Chondrocyte (in vitro differentiated cells): ENCODE measurements at places on chromosomes 5 and 9.

GRCh38 chr5:589173-589572, 23.0 kb upstream of the CEP72 start:
- no peak for DNase-seq

- DNase-seq: no peak
Measured at GRCh38 chr9:90579181-90579580, 63.4 kb downstream of the DIRAS2 start.

GRCh38 chr9:113911850-113912557, 35.9 kb downstream of the ZNF618 start:
- no peak for DNase-seq

- DNase-seq: no peak
Measured at GRCh38 chr9:136626066-136626725, 36.5 kb upstream of the EGFL7 start.

- no peak for DNase-seq
Measured at GRCh38 chr9:114030364-114030763, 47.7 kb downstream of the AMBP start.

- no peak for DNase-seq
Measured at GRCh38 chr5:178201221-178201926, 3.0 kb upstream of the HNRNPAB start.

DNA sequence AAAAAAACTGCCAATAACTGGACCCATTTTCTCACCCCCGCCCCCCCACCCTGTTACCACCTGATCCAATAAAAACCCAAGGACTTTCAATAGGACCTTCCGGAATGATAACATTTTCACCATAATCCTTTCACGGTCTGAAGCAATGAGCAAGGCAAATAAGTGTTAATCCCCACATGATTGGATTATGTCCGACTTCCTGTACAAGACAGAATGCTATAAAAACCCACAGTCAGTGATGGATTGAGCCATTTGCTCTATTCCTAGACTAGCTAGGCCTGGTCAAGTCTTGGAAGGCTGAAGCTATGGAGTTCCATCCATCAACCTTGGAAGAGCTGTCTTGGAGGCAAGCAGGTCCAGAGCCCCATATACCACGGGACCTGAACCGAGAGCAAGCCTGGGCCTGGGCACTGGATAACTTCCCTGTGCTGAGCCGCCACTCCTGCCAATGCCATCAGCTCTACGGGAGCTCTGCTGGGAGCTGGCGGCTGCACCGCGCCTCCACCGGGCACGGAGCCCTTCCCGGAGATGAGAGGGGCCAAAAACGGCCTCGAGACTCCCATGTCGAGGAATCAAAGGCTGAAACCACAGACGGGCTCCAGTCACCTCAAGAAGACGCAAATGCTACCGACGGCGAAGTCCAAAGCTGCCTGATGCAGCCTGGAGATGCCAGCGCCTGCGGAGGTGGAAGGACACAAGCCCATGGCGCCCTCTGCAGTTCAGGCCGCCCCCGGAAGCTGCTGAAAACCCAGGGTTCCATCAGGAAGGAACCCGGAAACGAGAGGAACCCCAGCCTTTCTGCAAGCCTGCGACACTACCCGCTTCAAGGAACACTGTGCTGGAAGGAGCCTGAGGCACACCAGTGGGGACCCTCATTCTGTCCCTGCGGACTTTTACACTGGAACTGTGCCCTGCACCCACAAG, 69.2 kb downstream of the ANXA2R start:
- no peak for DNase-seq

GRCh38 chr9:128921881-128922763, 1.3 kb downstream of the PHYHD1 start:
- no peak for DNase-seq

DNA sequence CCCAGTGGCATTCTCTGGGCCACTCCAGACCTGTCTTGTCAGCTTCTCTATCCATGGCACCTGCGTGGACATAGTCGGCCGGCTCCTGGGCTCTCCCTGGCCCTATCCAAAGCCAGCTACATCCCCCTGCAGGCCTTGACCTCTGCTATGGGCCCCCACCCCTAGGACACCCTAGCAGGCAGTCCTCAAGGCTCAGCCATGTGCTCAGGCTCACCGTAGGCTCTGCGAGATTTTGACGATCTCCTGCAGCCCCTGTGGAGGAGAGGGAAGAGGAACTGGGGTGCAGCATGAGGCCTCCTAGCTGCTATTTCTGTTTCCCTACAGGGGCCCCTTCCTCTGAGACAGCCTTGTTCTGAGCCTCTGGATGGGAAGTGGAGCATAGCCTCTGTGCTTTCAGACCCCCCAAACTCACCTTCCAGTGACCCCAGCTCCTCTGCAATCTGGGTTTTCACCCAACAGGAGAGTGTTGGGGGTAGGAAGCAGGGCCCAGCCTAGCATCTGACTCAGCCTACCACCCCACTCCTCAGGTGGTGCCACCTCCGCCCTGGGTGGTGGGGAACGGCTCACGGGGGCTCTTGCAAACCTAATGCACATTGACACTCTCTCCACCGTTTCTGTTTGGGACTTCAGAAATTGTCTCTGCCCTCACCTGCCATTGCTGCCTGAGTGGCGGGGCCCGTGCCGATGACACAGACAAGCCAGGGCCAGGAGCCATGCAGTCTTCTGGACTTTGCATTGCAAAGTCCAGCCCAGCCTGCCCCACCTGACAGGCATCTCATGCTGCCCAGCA, 36.7 kb downstream of the HRH2 start:
- peak; percentile 69 for DNase-seq

DNA sequence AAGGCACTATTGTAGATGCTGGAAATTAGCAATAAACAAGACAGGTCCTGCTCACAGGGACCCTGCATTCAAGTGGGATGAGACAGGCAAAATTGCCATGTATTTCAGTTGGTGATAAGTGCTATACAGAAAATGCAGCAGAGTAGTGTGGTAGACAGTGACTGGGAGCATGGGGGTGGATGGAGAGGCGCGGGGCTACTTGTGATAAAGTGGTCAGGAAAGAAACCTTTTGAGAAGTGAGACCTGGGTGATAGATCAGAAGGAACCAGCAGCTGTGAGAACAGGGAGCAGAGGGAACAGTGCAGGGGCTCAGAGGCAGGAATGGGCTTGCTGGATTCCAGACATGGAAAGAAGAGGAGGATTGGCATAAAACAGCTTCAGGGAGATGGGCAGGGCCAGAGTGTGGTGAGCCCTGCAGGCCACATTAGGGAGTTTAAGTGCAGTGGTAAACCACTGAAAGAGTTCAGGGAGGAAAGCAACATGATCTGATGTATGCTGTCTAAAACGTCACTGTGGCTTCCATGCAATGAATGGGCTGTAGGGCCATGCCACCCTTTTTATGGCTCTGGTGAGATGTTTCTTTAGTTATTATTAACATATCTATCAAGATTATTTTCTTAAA, 7.3 kb downstream of the CRHBP start:
- DNase-seq: no peak

- no peak for DNase-seq
Measured at GRCh38 chr5:158414333-158414762, 555.4 kb upstream of the CLINT1 start.

DNA sequence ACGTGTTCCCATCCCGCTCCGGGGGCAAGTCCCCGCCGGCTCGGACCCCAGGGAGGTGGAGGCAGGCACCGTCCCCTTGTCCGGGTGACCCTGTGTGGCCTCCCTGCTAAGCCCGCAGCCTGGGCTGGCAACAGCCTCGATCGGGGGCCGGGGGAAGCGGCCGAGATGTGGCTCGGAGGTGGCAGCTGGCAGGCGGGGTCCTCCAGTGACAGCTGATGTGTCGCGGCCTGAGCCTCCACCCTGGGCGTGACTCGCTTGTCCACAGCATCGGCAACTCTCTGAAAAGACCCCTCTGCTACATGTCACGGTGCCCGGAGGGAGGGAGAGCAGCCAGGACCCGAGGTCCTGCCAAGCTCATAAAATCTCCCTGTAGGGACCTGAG, 124.8 kb upstream of the IRX4 start:
- no peak for DNase-seq

GRCh38 chr5:35136386-35136785, 88.6 kb upstream of the AGXT2 start:
- DNase-seq: no peak
